ENCODE measurements at places on chromosomes 1 and 21. TPM values are rescaled to one million over a fixed set of nuclear protein-coding genes. Genes with fewer than 3 reads are reported as not detected.

AQP10 gene
- not detected for polyA plus RNA-seq

TRIM63 gene
- 47.4 TPM for polyA plus RNA-seq

TMEM82 gene
- not detected for polyA plus RNA-seq

GUCA2A gene
- polyA plus RNA-seq: not detected

NENF gene
- polyA plus RNA-seq: 70.2 TPM

TSTD1 gene
- polyA plus RNA-seq: 23.6 TPM

OR2M3 gene
- polyA plus RNA-seq: 0.01 TPM

ADAMTS4 gene
- 11.8 TPM for polyA plus RNA-seq

XCL1 gene
- 0.19 TPM for polyA plus RNA-seq

DNA sequence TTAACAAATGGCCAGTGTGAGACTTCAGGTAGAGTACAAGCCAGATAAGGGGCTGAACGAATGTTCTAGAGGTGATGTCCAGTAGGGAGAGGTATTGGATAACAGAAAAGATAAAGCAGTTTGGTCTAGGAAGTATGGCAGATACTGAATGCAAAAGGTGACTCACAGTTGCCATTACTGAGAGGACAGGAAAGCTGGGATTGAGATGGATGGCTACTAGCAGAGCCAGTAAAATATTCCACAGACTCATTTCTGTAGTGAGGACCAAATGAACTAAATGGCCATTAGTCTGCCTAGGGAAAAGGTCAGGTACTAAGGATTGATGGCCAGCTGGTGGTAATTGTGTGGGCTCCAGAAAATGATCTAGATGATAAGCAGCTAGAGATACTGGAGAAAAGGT is 11.5 kb downstream of the MACO1 start:
- no peak for DNase-seq

DNA sequence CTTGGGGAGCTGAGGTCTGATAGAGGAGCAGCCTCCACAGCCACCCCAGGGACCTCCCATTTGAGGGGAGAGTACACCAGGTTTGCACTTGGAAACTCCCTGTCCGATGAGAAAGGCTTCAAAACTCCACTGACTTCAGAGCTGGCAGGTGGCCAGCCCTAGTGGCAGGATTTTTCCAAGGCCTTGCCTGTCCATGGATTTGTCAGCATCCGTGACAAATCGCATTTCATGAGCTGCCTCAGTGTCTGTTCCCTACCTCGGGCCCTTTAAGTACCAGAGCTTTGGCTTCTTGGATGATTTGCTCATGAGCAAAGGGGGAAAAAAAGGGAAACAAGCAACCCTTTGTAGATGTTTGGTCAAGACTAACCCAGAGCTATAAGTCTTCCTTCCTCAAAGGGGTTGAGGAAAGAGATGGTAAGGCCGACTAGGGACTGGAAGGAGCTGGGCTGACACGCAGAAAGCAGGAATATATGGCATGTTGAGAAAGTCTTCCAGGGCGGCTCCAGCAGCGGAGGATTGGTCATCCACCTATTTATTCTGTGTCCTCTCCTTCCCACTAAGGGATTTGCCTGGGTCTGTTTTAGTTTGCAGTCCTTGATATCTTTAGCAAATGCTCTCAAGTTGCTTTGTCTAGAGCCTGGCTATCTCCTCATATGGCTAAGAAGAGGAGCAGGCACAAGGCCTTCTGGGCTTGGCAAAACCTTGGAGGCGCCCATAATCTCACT is 2.7 kb upstream of the HSPG2 start:
- peak; percentile 73 for DNase-seq

- DNase-seq: no peak
Measured at GRCh38 chr21:33858667-33859372, 56.8 kb downstream of the ATP5PO start.

GRCh38 chr21:33286076-33286475 is 19.9 kb downstream of the IL10RB start:
- DNase-seq: no peak

DNA sequence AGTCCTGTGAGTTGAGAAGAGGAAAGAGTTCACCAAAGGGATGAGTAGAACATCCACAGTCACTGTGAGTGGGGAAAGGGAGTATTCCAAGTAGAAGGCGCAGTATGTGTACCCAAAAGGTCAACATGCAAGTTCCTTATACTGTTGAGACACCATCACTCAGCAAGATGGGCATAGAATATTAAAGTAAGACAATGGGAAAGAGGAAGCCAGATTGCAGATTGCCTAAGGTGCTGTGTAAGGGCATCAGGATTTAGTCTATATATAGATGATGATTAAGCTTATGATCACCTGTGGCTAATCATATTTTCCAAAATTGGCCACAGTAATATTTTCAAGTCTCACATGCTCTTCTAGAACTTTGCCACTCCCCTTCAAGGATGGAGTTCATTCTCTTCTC is 120.1 kb upstream of the CAMK1G start:
- no peak for DNase-seq

- DNase-seq: no peak
Measured at GRCh38 chr1:117150316-117150715, 28.8 kb upstream of the TRIM45 start.

- no peak for DNase-seq
Measured at GRCh38 chr1:234840843-234841242, 230.9 kb upstream of the IRF2BP2 start.

DNA sequence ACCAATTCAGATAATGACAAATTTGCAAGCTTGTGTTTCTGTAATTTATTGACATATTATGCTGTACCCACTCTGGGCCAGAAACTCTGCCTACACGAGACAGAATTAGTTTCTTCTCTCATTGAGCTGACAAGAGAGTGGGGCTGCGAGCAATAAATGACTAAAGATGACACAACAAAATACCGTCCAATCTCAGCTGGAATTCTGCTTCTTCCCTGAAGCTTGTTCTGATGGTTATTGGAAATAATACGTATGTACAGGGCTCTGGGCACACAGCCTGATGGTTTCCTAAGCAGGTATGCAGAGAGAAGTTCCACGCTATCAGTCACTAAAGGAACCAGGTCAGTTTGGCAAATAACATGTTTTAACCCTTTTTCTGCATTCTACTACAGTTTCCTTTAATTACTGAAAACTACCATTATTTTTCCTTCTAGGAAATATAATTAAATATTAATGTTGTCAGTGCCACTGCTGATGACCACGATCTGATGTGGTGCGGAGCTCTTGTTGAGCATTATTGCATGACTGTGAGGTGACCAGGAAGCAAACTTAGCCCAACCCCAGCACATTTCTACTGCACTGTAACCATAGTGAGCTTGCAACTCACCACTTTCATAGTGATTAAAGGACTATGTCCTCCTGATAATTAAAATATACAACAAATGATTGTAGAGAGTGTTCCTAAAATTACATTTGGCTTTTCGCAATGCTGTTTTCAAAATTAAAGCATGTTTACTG is 221.4 kb upstream of the L1TD1 start:
- DNase-seq: no peak

DNA sequence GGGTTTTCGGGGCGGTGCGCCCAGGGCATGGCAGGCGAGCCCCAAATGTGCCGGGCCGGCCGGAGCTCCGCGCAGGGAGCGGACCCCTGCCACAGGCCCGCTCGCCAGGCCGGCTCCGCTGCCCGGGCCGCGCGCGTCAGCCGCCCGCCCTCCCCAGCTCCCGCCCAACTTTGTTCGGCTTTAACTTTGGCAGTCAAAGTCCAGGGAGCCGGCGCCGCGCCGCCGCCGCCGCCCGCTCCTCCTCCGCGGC is 488 bp downstream of the SLC35D1 start:
- no peak for DNase-seq

- DNase-seq: no peak
Measured at GRCh38 chr1:224753491-224753890, 137.4 kb downstream of the CNIH3 start.

DNA sequence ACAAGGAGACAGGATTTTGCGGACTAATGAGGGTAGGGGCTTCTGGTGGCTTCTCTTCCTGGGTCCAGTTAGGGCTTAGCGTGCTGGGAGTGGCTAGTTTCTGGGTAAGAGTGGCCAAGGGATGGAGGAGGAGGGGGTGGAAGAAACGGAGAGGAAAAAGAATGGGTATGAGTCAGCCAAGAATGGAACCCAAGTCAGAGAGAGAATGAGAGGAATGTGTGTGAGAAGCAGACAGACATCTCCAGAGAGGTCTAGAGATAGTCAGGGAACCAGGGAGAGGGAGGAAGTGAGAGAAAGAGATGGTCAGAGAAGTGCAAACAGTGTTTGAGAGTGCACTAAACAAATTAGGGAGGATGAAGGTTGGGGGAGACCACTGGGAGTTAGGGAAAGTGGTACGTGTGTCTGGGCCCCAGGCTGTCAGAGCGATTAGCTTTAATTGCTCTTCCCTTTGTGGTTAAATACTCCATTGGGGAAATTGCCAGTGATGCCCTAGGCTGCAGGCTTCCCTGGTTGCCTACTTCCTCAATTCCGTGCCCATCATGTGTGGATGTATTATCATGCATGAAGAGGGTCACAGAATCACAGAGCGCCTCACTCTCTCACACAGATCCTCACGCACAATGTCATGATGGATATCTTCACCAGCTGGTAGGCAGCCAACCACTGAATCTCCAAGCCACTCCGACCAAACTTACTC is 1.4 kb downstream of the PEA15 start:
- DNase-seq: no peak

DNA sequence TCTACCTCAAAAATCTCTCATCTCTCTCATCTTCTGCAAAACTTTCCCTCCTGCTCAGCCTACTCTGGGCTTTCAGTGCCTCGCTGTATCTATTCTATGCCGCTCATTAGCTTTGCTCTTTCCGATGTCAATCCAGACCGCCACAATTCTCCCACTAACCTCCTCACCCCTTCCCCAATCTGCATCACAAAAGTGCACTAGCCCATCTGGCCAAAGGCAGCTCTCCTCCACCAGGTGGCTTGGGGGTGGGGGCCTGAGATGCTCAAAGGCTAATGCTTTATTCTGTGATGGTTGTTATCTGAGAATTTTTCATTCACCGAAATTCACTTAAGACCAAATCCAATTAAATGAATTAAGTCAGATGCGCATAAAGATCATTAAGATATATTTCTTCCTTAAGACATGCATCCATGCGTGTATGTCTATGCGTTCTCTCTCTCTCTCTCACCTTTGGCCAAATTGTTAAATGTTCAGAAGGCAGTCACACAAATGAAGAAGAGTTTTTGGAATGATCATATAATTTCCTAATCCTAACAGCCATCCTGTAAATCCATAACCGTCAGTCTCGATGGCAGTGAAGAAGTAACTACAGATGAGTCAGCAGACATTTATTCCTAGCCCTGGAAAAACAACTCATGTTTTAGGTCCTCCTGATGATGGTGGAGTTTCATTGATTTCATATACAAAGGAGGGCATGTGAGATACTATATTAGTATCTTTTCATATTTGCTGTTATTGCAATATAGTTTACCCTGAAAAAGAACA is 111.3 kb downstream of the C1orf21 start:
- no peak for DNase-seq

- no peak for DNase-seq
Measured at GRCh38 chr1:170032531-170033280, 41.8 kb downstream of the KIFAP3 start.

DNA sequence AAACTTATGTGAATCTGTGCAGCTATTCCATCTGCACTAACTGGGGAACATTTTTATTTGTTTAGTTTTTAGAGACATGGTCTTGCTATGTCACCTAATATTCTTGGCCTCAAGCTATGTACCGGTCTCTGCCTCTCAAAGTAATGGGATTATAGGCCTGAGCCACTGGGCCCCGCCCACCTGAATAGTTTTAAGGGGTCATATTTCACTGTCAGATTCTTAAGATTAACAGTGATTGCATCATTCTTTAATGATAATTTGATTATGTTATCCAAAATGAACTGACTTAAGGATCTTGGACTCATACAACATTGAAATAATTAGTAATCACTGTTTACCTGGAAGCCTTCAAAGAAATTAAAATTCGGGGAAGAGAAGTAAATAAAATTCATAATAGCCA is 12.6 kb upstream of the KLF18 start:
- no peak for DNase-seq

DNA sequence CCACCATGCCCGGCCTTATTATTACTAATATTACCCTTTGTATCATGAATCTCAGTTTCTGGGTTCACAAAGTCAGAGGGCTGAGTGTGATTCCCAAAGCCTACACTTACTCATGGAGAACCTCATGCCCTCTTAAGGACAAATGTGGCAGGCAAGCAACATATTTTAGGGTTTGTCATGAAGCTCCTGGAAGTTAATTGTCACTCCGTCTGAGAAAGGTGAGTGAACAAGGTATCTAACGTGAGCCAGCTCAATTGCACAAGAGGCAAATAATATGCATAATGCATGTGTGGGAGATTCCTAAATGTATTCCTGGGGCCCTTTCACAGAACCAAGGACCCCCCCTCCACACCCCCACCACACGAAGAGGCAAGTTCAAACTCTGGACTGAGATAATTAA is 10.1 kb upstream of the TIAM1 start:
- no peak for DNase-seq

DNA sequence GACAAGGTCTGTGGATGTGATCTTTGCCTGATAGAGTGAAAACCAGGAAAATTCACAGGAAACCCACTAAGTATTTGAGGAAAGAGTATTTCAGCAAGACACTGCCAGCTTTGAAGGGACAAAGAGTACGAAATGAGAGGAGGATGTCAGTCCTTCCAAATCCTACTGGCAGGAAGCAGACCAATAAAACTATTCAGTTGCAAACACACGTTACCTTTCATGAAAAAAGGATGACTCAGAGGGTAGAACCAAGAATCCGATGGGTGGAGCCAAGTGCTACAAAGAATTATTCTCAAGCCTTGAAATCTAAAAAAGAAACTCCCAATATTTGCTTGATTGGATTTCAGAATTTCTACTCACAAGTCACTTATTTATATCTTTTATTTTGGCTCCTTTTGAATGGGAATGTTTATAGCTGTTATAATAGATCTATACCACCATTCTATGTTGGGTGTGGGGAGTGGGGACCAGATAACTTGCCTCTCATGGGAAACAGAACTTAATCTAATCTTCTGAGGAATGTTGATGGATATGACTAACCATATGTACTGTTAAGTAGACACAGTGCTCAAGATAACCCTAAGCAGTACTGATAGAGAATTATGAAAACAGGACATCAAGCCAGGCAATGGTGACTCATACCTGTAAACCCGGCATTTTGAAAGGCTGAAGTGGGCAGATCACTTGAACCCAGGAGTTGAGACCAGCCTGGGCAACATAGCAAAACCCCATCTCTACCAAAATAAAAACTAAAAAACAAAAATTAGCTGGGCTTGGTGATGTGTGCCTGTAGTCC is 19.3 kb upstream of the HEATR1 start:
- no peak for DNase-seq

- DNase-seq: no peak
Measured at GRCh38 chr1:207818971-207819451, 67.2 kb downstream of the CD46 start.

GRCh38 chr1:40592107-40592803 is 60.8 kb downstream of the ZNF684 start:
- DNase-seq: no peak
